ENCODE measurements at places on chromosomes 3 and 15. TPM values are rescaled to one million over a fixed set of nuclear protein-coding genes. Genes with fewer than 3 reads are reported as not detected.

The ACTC1 gene
- 0.62 TPM for total RNA-seq

- DNase-seq: no peak
These were observed 44.6 kb downstream of the ARHGAP31 start for GRCh38 chr3:119338754-119339153.

The CHL1 gene
- 20.2 TPM for total RNA-seq

- DNase-seq: no peak
These were observed 67.1 kb downstream of the GRM7 start for GRCh38 chr3:6928064-6928463.

- DNase-seq: no peak
These were observed 155.5 kb downstream of the FNDC3B start for GRCh38 chr3:172194702-172195406.

The LRRC3B gene
- total RNA-seq: 0.30 TPM

The CDHR4 gene
- total RNA-seq: 9.6 TPM

DNA sequence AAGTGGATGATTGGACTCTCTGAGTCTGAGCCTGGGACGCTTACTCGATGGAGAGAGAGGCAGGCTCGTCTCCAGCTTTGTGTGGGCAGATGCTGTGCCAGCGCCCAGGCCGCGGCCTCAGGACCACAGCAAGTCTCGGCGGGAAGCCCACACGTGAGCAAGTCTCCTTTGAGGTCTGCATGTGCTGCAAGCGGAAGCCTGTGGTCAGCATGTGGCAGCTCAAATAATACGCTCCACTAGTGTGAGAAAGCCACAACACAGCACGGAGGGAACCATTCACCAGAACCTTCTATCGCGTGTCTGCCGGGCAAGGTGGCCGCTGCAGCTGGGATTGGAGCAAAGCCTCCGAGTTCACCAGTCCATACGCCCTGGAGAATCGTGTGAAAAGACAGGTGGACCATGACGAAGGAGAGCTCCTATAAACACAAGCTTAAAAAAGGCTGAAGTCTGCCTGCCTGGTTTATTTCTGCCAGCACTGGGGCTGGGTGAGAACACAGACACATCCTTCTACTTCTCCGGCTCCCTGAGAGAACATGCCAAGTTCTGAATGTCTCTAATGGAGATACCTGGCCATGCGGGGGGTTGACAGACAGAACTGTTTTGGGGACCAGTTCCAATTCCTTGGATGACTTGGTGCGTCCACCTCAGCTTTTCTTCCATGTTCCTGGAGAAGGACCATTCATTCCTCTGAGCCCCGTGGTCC, 82.0 kb upstream of the LRIG1 start:
- DNase-seq: no peak

DNA sequence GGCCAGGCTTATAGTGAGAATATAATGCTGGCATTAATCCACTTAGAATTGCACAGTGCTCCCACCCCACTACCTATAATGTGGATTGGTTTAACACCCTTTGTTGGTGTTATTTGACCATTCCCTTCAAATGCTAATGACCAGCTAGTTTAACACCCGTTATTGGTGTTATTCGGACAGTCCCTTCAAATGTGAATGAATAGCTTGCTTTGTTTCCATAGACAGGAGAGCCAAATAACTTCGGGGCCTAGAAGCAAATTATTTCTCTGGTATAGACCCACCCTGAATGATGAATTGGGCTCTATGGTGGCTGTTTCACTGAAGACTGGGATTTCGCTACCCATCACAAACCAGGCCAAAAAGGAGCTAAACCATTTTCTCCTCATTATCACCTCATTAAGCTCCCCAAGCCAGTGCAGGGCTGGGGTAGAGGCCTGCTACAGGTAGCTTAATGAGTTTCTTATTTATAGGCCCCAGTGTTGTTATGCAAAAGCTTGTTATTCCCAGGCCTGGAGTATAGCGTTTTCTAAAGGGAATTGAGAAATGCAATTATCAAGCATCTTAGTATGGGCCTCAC, 494.1 kb upstream of the DPH6 start:
- DNase-seq: no peak

DNA sequence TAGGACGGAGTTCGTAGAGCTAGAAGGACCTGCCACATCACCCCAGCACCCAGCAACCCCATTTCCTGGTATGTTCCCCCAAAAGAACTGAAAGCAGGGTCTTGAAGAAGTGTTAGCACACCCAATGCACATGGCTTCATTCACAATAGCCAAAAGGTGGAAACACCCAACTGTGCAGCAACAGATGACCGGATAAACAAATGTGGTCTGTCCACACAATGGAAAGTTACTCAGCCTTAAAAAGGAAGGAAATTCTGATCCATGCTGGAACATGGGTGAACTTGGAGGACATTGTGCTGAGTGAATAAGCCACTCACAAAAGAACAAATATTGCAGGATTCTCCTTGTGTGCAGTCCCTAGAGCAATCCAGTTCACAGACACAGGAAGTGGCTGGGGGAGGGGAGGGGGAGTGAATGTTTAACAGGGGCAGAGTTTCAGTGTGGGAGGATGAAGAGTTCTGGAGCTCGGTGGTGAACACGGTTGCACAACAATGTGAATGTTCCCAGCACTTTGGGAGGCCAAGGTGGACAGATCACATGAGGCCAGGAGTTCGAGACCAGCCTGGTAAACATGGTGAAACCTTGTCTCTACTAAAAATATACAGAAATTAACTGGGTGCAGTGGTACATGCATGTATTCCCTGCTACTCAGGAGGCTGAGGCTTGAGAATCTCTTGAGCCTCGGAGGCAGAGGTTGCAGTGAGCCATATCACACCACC, 157.5 kb downstream of the NUP210 start:
- no peak for DNase-seq

The SLC2A2 gene
- total RNA-seq: not detected

DNA sequence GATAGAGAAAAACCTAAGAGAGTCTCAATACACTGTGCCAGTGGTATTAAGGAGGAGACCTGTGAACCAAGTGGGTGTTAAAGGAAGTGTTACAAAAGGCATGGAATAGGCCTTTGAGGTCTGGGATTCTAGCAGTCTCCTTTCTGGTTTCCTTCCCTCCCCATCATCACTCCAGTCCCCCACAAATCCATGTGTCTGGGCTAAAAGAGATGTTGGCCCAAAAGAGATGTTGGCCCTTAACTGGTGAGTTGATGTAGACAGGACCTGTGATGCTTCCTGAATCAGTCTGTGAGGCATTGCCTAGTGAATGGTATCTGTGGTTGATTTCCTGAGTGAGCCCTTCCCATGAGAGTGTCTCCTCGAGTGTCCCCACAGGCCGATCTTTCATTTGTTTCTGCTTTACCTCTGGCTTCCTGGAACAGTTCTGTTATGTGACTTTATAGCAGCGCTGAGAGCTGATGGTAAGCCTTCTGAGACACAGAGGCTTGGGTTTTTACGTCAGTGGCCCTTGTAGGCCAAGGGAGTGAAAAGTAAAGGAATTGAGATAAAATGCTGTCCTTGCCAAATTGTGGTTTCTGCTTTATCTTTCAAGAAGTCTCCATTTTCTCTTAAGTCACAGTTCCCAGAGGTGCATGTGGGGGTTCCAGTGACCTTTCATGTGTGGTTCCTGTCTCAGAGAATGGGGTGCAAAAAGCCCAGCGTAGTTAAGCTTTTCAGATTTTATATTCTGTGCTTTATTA, 87.8 kb downstream of the KLHL25 start:
- DNase-seq: no peak

DNA sequence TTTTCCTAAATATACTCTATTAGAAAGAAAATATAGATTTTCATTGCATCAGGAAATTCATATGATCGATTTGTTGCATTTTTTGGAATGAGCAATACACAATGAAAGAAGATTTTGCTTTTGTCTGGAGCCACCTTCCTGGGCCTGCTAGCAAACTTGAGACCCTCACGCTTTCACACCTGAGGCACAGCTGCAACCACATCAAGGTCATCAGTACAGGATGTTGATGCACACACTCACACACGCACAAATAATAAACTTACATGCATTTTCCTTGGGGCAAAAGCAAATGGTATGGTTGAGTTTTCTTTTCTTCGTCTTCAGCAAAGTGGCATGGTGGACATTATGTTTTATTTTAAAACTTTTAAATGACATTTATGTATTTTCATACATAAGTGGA, 64.8 kb upstream of the SATB1 start:
- no peak for DNase-seq

The CFAP20DC gene
- 0.71 TPM for total RNA-seq

GRCh38 chr15:88161636-88162035, 94.9 kb downstream of the NTRK3 start:
- no peak for DNase-seq

The PTPRG gene
- total RNA-seq: 67.6 TPM

The MYRIP gene
- total RNA-seq: 1.8 TPM

The CCK gene
- not detected for total RNA-seq

The EFHB gene
- total RNA-seq: 5.6 TPM

The SAMD7 gene
- not detected for total RNA-seq

DNA sequence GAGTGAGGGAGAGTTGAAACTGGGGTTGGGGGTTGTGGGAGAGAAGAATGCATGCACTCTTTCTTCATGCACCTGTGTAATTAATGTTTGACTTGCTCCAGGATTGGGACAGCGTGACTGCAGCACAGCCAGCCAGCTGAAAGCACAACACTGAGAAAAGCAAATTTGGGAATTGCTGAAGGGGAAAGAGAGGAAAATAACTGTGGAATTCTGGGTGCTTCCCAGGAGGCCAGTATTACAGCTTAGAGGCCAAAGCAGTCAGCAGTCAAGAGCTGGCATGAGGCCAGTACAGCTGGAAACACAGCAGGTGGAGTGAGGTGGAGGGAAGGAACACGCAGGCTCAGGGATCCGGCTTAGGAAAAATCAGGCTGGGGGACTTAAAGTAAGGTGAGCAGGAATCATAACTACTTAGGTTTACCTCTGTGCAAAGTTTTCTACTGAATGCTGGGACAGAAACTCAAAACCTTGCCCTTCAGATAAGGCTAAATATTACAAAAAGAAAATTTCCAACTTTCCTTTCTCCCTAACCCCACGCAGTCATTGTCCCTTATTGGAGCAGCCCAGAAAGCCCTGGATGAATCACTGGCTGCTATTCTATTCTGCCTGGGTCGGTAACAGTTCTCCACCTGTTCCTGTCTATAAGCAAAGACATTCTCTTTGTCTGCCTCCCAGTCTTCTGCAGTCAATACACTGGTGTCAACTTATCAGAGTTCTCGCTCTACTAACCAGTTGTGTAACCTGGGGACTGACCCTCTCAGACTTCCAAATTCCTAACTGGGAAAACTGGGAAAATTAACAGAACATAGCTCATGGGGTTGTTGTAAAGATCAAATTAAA, 167.2 kb downstream of the MAGI1 start:
- DNase-seq: peak; percentile 64

- no peak for DNase-seq
These were observed 74.7 kb upstream of the CNTN4 start for GRCh38 chr3:2023959-2024358.

The IGSF11 gene
- total RNA-seq: 1.1 TPM

All from lower lobe of right lung (tissue), 2 donors.